ENCODE measurements at places on chromosomes 6 and 20. TPM values are rescaled to one million over a fixed set of nuclear protein-coding genes. Genes with fewer than 3 reads are reported as not detected.

Gene GATA5
- 0.52 TPM for total RNA-seq

Gene IFNGR1
- 67.3 TPM for total RNA-seq

Gene GCNT2
- total RNA-seq: 3.1 TPM

Gene ZNF334
- 3.7 TPM for total RNA-seq

Gene LY6G6C
- total RNA-seq: not detected

Gene CEP57L1
- 20.4 TPM for total RNA-seq

Gene SRSF6
- 44.9 TPM for total RNA-seq

Gene FHL5
- 2.1 TPM for total RNA-seq

Gene SPATA2
- 1.0 TPM for total RNA-seq

Gene PCK1
- 8.4 TPM for total RNA-seq

Gene SLC26A8
- under 0.01 TPM for total RNA-seq

Gene CST2
- not detected for total RNA-seq

Gene HDGFL1
- not detected for total RNA-seq

Gene ZNF76
- total RNA-seq: 16.7 TPM

Gene MAS1
- total RNA-seq: under 0.01 TPM

Gene BPIFB4
- not detected for total RNA-seq

Gene TREML1
- not detected for total RNA-seq

Gene MYLK2
- 21.9 TPM for total RNA-seq

Gene LRRC73
- 0.52 TPM for total RNA-seq

Gene TMEM244
- total RNA-seq: not detected

Gene HLA-DPB1
- 9.9 TPM for total RNA-seq

Gene FLRT3
- 9.4 TPM for total RNA-seq

Gene SLC17A1
- total RNA-seq: not detected

Gene ASF1A
- total RNA-seq: 11.5 TPM

Gene HLA-DQB2
- not detected for total RNA-seq

Gene ARFRP1
- total RNA-seq: 13.0 TPM

Gene BFSP1
- 1.0 TPM for total RNA-seq

Gene BPIFB2
- not detected for total RNA-seq

Gene CNR1
- 0.52 TPM for total RNA-seq

Gene C6orf52
- total RNA-seq: not detected

Gene SLC35F1
- total RNA-seq: 3.1 TPM

Gene BMP5
- 11.5 TPM for total RNA-seq

Gene FNDC1
- total RNA-seq: 71.0 TPM

Gene SAPCD1
- 1.0 TPM for total RNA-seq

Gene ENPP4
- total RNA-seq: 25.1 TPM

Gene CST7
- total RNA-seq: 1.0 TPM

Gene LY6G6F
- total RNA-seq: not detected

Gene MEP1A
- not detected for total RNA-seq

Gene DUSP15
- total RNA-seq: 2.1 TPM

Gene HUS1B
- total RNA-seq: 1.0 TPM

Gene F13A1
- 160 TPM for total RNA-seq

Gene AHI1
- total RNA-seq: 29.7 TPM

Gene USP49
- total RNA-seq: 1.6 TPM

Gene NKX2-4
- total RNA-seq: not detected

Gene LAMA2
- total RNA-seq: 187 TPM

Gene RAB32
- 35.5 TPM for total RNA-seq

Gene SEL1L2
- total RNA-seq: not detected

Gene NHLRC1
- total RNA-seq: 3.1 TPM

Gene IMPG1
- total RNA-seq: 0.52 TPM

Gene LTA
- total RNA-seq: not detected

Gene SLC13A3
- total RNA-seq: 2.6 TPM

Gene SAMD10
- 1.0 TPM for total RNA-seq

Gene LSM2
- total RNA-seq: 45.9 TPM

Gene TNXB
- total RNA-seq: 130 TPM

Gene TBXT
- not detected for total RNA-seq

Data from skeletal muscle tissue (tissue), 5 donors.